AG04450 (cell line): ENCODE measurements at places on chromosomes 12 and 14.

GRCh38 chr12:123937707-123938591, 34.7 kb downstream of the CCDC92 start:
- no peak for DNase-seq

GRCh38 chr14:101009531-101009930, 106.0 kb upstream of the RTL1 start:
- no peak for DNase-seq

GRCh38 chr12:6122201-6122600, 2.3 kb downstream of the VWF start:
- no peak for DNase-seq

GRCh38 chr14:96661244-96661969, 135.8 kb upstream of the VRK1 start:
- no peak for DNase-seq

- DNase-seq: peak; percentile 61
Observed at GRCh38 chr12:85016413-85016812, 19.7 kb downstream of the TSPAN19 start.

DNA sequence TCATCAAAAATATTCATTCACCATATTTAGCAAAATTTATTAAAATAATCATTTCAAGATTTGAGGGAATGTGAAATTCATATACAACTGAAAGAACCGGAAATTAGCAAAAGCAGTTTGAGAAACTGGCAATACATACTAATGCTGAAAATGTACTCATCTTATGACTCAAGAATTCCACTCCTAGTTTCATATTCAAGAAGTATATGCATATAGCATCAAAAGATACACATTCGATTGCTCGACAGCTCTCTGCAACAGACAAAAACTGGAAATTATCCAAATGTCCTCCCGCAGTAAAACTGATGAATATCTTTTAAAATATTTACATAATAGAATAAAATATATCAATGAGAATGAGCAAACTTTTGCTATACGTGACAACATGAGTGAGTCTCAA, 189.2 kb upstream of the MGAT4C start:
- DNase-seq: no peak

GRCh38 chr12:84779169-84779568, 133.4 kb downstream of the SLC6A15 start:
- no peak for DNase-seq

DNA sequence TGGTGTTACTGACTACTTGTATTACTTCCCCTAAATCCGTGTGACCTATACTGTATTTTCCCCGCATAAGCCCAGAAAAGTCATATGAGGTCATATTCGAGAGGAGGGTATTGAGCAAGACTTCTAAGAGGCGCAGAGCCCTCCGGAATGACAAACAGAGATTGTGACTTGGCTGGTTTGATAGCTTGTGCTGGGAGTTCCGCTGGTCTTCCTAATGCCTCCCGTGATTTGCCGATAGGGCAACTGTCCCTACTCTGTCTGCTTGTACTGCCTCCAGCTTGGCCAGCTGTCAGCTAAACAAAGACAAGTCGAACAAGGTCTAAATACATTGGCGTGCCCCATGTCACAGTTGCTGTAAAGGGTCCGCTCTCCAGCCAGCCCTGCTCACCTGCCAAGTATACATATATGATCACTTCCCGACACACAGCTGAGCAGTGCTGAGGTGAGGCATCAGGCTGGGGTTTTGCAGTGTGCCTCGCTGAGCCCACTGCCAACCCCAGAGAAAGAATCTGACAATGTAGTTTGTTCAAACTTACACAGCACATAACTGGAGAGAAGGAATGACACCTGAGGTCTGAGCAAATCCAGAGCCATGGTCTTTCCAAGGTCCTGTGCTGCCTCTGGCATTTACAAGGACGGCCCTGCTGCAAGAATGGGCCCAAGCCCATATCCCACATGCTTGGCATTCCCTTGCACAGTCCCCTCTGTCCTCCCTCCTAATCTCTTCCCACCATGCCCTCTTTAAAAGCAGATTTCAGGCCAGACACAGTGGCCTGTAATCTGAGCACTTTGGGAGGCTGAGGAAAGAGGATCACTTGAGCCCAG, 23.7 kb downstream of the LGMN start:
- DNase-seq: no peak

- no peak for DNase-seq
Observed at GRCh38 chr12:106452309-106452708, 94.8 kb downstream of the POLR3B start.

DNA sequence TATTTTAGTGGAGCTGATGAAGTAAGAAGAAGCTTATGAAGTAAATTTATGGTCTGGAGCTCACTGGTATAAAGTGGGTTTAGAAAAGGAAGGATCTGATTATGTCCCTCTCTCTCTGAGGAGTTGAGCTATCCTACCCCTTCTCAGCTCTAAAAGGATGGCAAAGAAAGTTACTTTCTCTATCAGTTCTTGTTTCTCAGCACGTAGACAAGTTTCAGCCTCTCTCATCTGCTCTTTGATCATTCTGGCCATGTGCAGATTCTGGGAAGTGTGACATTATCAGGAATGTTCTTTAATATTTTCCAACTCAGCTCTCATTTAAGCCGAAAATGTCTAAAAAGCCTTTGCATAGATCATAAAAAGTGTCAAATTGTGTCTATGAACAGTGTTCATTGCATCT, 5.8 kb upstream of the EGLN3 start:
- DNase-seq: no peak

DNA sequence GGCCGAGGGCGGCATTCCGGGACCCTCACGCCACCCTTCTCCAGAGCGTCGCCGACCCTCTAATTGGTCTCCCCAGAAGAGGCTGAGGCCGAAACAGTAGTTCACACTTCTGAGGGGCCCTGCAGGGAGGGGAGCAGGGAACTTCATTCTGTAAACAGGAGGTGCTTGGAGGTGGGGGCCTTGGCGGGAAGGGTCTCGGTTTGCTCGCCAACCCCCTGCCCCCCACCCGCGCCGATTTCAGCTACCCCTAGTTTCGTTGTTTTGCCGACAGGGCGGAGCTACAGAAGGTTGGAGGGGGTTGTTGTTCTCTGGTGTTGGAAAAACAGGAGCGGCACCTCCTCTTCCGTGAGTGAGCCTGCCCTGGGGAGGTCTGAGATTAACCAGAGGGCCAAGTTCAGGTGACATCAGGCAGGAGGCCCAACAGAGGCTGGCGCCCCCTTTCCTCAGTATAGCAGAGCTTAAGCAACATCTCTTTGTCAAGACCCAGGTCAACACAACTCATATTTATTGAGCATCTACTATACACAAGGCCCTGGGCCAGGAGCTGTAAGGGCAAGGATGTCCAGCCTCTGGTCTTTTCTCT, 682 bp downstream of the ERBB3 start:
- DNase-seq: no peak

DNA sequence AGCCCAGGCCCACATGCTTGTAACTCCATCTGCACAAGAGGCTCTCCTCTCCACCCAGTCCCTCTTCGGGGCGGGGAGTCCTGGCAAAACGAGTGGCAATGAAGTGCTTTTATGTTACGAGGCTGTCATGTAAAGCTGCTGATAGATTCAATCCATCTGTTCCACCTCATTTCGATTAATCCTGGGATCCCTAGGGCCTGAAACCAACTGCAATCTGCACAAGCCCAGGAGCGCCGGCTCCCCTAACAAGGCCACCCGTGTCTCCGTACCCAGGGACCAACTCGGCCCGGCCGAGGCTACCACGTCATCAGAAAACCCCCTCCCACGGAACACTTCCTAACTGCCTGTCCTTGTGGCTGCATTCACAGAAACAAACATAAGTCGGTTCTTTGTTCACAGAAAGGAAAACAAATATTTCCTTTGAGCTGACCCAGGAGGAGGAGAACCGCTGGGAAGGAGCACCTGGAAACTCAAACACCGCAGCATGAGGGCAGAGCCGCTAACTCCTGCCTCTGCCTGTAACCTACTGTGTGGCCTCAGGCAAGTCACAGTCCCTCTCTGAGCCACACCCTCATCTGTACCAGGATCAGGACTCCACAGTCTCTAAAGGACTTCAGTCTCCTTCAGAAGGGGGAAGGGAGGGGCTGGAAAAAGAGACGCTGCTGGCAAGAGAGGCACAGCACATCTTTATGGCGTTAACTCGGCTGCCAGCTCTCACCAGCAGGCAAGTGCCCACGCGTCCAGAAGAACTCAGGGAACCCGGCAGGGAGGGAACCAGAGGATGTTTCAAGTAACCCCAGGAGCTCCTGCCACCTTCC, 47.8 kb downstream of the CCDC88C start:
- DNase-seq: no peak

- DNase-seq: no peak
Observed at GRCh38 chr12:4719821-4720636, at the start of gene GALNT8. TSS of gene GALNT8 (plus strand) at chr12:4720400. CDS start at chr12:4720678, 278 bp downstream.

GRCh38 chr12:124744659-124745464, 118.8 kb downstream of the SCARB1 start:
- no peak for DNase-seq

DNA sequence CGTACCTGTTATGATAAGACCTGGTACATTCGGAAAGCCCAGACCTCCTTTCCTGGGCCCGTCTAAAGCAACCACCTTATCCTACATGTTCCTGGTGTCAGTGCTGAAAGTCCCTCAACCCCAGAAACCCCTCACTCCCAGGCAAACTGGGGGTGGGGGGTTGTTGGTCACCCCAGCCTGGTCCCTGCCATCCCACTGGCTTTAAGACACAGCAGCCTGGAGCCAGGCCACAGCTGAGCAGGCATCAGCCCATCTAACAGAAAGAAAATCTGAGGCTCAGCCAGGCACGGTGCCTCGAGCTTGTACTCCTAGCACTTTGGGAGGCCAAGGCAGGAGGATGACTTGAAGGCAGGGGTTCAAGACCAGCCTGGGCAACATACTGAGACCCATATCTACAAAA, 4.5 kb downstream of the SELPLG start:
- DNase-seq: no peak

GRCh38 chr14:30214014-30214413, 286.4 kb upstream of the PRKD1 start:
- no peak for DNase-seq

GRCh38 chr12:22284871-22285270, 49.6 kb downstream of the ST8SIA1 start:
- DNase-seq: no peak

DNA sequence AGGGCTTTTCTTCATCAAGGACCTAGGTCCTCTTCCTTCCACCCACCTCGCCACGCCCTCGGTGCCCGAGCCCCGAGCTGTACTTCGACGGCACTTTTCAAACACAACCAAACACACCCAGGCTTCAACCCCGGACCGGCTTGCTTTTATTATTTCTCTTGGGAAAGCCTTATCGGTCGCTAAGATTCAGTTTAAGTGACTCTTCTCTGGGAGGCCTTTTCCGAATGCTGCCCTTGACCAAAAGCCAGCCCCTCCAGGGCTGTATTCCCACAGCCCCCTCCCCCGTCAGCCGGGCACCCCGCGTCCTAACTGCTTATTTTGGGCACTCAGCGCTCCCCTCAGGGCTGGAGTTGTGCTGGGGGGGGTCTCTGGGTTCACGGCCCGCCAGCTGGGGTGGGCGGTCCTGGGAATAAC, 644 bp upstream of the PPP4R4 start:
- DNase-seq: no peak

DNA sequence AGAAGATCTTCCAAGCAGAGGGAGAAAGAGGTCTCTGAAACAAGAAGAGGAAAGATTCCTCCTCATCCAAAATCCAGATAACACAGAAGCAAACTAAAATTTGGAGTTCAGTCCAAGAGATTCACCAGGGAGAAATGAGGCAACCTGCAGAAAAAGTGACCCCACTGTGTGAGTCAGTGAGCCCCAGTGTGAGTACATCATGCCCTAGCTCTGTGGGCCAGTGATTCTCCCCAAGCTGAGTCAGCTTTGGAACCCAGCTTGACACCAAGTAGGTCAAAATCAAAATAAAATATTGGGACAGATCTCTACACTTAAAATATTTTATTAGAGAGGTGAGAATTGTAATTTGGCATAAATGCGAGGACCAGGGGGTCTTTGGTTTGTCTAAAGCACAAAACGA, 17.2 kb downstream of the CLEC2B start:
- no peak for DNase-seq
